ENCODE measurements at places on chromosomes 12 and 14.

GRCh38 chr12:76942267-76942666 lies 63.4 kb upstream of the CSRP2 start:
- DNase-seq, result no peak

DNA sequence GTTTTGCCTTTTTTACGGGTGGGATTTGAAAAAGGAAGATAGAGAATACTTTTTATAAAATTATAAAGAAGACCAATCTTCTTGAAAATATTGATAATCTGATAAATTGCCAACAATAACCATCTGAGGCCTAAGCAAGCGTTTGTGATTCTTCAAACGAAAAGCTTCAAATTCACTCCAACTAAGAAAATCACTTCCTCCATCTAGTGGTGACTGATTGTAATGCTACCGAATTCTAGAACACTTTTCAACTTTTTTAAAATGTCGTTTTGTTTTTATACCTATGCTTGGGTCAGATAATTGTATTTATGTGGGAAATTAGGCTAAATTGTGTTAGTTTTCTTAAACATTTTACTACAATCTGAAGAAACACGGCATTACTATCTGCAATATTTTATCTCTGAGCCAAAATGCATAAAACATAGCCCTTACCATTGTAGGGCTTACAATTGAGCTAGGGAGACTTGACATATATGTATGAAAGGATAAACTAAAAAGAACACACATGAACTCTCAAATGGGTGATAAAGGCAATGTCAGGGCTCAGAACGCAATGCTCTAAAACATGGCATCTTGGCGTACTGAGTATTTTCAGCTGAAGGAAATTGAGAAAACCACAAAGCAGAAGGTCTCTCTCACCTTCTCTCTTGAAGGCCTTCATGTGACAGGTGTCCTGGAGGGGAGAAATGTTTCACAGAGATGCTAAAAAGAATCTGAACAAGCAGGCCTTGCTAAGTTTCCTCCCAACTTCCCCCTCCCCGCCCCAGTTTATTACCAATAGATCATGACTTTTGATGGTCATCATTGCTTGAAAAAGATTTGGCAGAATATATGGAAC lies 36.8 kb upstream of the G2E3 start:
- peak; percentile 1 for DNase-seq

DNA sequence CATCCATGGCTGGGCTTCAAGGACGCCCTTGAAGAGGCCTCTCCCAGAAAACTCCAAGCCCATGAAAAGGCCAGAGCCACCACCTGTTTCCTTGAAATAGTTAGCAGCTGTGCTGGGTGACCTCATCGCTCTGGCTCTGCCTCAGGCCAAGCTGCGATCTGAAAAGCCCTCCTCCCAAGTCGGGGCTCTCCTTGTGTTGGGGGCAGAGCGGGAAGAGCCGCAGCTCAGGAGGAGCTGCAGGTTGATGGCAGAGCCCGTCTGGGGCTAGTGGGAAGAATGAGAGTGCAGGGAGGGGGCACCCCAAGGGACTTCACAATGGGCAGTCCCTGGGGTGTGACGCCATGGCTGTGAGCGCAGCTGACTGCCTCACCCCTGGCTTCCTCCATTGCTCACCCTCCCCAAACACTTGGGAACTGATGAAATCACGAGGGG lies 50.0 kb upstream of the STON2 start:
- no peak for DNase-seq

GRCh38 chr12:68462803-68463202 lies 130.6 kb upstream of the MDM1 start:
- DNase-seq, result no peak

DNA sequence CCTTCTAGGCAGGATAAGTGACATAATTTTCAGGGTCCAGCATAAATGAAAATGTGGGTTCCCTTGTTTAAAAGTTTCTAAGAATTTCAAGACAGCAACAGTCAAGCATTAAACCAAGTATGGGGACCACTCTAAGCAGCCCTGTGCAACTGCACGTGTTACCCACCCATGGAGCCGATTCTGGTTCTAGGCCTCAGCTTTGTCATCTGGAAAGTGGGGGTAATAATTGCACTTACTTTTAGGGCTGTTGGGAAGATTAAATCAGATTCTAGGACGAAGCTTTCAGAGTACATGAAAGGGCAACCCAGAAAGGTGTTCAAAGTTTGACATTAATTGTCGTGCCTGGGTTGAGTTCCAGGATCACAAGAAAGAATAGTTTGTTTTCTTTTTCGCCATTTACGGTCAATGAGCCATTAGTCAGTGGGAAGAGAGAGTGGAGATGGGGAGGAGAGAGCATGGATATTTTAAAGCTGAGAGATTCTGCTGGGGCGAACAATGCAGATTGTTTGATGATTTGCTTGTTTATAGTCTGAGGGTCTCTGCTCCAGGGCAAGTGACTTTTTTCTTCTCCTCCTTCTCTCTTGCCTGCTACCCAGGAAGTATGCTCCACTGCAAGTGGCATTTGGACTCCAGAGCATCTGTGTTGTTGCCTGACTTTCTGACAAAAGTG lies 10.7 kb upstream of the PPFIBP1 start:
- no peak for DNase-seq

DNA sequence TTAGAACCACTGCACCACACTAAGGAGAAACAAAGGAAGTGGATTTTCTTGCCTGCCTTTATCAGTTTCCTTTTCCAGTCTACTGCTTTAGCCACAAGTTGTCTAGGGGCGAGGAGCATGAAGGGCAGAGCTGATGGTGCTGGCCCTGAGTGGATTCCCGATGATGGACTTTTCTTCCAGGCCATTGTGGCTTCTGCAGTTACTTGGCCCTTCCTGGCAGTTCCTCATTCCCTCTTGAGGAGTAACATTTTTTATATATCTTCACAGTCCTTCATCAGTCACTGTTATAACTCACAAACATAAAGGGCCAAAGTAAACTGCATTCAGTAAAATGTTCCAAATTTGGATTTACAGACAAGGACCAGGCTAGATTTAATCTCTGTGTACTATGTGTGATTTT lies 61.2 kb upstream of the SRSF5 start:
- DNase-seq, result no peak

DNA sequence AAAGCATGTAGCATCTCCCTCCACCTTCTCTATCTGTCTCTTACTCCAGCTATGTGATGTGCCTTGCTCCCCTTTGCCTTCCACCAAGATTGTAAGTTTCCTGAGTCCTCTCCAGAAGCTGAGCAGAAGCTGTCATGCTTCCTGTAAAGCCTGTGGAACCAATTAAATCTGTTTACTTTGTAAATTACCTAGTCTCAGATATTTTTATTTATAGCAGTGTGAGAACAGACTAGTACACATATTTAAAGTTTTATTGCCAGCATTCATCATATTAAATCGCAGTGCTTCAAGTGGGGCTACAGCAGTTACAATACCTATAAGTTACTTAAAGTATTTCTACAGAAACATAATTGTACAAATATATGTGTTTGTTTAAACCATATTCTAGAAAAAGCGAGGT lies 973.1 kb downstream of the SLC16A7 start:
- DNase-seq, result no peak

- DNase-seq, result no peak
Observed at GRCh38 chr12:69765515-69765914, 26.9 kb downstream of the RAB3IP start.

- no peak for DNase-seq
Observed at GRCh38 chr12:27635349-27635972, 60.8 kb upstream of the REP15 start.

GRCh38 chr12:69712826-69713225 lies 13.7 kb upstream of the BEST3 start:
- no peak for DNase-seq

- DNase-seq, result no peak
Observed at GRCh38 chr12:611721-612120, 51.5 kb downstream of the NINJ2 start.

- no peak for DNase-seq
Observed at GRCh38 chr14:99958380-99958779, 106.8 kb upstream of the EVL start.

DNA sequence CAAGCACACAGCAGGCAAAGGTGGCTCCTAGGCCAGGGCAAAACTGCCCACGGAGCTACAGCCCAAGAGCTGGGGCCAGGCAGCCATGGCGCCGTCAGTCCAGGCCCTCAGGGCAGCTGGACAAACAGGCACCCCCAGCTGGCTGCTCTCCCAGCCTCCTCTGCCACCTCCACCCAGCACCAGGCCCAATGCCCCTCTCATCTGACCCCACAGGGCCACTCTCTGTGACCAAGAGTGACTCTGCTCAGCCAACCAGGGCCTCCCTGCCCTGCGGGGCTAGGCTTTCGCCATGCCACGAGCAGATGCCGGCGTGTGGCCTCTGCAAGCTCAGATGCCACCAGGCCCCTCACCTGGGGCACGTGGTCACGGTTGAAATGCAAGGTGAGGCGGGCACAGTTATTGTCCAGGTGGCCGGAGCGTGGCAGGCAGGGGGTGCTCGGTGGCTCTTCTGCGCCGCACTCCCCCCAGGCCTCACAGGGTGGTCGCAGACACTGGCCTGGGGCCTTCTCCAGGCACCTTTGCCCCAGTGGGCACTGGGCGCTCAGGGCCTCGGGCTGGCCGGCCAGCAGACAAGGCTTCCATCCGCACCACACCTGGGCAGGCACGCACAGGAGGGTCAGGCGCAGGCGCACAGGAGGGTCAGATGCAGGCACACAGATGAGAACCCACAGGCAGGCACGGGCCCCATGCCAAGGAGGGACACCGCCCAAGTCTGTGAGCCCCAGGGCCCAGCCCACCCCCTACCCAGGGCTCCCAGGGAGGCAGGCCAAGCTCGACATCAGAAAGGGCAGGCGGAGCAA lies 23.0 kb downstream of the JAG2 start:
- DNase-seq, result no peak

DNA sequence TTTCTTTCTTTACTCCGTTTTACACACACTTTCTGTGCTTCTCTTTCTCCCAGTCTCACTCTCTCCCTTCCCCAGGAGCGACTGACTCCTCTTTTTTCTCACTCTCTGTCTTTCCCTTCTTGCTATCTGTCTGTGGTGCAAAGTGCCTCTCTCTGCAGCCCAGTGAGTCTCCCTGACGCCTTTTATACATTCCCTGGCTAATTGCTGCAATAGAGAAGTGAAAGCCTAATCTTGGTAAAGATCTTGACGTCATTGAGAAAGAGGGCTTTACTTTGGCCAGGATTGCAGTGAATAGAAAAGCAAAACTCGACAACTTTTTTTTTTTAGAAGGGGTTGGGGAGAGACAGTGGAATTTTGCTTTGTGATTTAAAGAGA lies 706 bp upstream of the DIO2 start:
- DNase-seq, result no peak

DNA sequence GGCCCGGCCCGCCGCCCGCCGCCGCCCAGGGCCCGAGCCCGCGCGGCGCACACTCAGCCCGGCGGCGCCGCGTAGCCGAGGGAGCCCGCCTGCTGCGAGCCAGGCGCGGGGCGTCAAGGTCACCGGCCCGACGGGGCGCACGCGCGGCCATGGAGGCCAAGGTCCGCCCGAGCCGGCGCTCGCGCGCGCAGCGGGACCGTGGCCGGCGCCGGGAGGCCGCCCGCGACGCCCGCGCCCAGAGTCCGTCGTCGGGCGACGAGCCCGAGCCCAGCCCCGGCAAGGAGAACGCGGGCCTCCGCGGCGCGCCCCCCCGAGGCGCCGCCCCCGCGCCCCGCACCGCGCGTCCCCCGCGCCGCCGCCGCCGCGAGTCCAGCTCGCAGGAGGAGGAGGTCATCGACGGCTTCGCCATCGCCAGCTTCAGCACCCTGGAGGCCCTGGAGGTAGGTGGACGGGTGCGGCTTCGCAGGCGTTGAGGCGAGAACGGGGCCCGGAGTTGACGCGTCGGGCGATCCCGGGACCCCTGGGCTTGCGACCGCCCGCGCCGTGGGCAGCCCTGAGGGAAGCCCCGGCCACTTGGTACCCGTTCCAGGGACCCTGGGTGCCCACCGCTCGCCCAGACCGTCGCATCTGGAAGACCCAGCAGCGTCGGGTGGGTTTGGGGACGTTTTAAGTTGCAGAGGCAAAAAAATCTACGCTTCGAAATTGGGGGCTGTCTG lies 629 bp downstream of the FBRSL1 start:
- DNase-seq, result no peak

DNA sequence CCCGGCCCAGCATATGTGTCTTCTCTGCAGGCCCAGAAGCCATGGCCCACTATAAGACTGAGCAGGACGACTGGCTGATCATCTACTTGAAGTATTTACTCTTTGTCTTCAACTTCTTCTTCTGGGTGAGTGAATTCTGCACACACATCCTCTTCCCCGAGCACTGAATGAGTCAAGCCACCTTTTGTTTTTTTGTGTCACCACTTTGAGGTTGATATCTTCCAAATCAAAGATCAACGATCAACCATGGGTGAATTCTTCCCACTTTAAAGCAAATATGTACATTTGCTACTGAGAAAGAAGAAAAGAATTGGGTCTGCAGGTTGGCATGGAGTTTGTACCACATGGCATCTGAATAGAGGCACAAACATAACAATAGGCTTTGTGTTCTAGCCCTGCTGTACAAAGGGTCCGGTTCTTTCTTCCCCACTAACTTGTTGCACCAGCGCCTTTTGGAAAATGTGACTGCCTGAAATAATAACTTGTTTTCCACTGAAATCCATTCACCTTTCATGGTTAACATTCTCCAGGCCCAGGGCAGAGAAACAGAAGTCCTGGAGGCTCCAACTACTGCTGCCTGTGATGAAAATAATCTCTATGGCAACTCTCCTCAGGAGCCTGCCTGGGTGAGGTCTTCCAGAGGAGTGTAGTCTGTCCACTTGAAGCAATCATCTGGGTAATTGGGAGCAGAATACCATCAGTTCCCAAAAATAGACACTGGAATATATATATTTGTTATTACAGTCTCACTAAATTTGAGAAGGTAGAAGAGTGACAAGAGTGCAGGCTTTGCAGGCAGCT lies 27.6 kb downstream of the TSPAN11 start:
- no peak for DNase-seq

GRCh38 chr14:35406506-35407305 lies 2.2 kb upstream of the NFKBIA start:
- peak; percentile 44 for DNase-seq

- DNase-seq, result no peak
Observed at GRCh38 chr14:58353516-58354299, 42.0 kb upstream of the TOMM20L start.

DNA sequence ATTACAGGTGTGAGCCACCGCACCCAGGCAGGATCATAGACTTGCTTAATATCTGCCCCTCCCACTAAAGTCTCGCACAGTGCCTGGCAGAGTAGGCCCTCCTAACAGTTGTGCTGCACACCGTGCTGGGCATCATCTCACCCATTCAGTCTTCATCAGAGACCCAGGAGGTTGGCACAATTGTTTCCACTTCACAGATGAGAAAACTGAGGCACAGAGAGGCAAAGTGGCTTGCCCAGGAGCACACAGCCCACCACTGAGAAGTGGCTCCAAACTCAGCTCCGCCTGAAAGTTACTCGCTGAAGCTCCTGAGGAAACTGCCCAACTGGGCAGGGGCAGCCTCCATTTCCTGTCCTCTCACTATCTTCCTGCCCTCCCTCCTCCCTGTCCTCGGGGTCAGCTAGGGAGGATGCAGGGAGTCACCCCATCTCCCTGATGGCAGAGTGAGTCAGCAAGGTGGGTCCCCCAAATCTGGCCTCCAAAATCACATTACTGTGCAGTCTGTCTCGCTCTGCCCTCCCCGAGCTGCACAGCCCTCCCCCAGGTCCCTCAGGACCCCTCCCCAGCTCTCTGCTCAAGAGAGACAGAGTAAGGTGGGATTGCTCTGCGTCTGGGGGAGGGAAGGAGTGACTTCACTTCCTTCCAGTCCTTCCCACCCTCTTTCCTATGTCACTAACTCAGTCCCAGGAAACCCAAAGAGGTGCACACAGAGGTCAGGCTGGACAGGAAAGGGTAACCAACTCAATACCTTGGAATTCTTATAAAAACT lies 5.7 kb downstream of the SLC8B1 start:
- DNase-seq, result no peak

- no peak for DNase-seq
Observed at GRCh38 chr14:34605461-34605860, 24.5 kb downstream of the SNX6 start.

Measured in naive B cell (primary cell).